ENCODE measurements at places on chromosomes 5 and 9.

- no peak for DNase-seq
These were observed 383.8 kb downstream of the TMEM232 start for GRCh38 chr5:110342683-110343082.

GRCh38 chr9:134864821-134865190, 15.8 kb upstream of the FCN2 start:
- no peak for DNase-seq

GRCh38 chr9:86665416-86665815, 281.9 kb downstream of the GAS1 start:
- no peak for DNase-seq

DNA sequence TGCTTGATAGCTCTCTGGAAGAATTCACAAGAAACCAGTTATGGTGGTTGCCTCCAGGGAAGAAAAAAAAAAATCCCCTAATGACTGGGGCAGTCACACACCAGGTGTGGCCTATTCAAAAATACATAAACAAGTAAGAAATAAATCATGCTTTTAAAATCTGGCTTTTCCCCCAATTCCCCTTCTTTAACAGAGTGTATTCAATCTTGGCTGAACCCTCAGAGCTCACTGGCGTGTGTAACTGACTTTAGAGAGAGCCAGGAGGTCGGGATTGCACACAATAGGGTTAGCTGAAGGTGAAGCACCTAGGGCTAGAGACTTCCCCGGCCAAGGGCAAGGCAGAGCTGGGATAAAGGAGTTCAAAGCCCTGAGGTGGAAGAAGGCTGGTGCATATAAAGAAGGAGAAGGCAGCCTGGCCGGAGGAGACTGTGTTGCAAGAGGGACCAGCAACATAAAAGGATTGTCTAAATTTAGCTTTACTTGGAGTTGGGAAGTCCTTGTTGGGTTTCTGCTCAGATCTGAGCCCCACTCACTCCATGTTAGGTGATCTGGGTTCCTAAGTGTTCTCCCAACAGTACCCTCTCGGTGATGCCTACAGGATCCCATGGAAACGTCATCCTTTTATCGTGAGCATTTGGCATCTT, 19.7 kb downstream of the FNBP1 start:
- no peak for DNase-seq

GRCh38 chr9:4849369-4849768, 56.6 kb downstream of the RCL1 start:
- no peak for DNase-seq
